ENCODE measurements at places on chromosomes 16 and 17.

DNA sequence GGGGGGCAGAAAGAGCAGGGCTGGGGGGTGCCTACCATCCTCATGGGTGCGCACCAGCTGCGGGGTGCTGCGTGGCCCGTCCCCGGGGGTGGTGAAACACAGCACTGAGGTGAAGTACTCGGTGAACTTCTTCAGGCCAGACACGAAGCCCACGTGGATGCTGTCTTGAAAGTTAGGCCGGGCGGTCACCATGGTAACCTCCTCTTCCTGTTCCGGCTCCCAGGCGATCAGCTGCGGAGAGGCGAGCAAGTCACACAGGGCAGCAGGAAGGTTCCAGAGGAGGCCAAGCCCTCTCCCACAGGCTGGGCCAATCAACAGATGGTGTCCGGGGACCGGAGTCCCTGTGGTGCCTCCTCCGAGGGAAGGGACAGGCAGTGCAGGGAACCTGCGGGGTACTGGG, 90.1 kb upstream of the CDC42EP4 start:
- no peak for DNase-seq

GRCh38 chr16:67822511-67822910, 15.8 kb downstream of the TSNAXIP1 start:
- DNase-seq: no peak

DNA sequence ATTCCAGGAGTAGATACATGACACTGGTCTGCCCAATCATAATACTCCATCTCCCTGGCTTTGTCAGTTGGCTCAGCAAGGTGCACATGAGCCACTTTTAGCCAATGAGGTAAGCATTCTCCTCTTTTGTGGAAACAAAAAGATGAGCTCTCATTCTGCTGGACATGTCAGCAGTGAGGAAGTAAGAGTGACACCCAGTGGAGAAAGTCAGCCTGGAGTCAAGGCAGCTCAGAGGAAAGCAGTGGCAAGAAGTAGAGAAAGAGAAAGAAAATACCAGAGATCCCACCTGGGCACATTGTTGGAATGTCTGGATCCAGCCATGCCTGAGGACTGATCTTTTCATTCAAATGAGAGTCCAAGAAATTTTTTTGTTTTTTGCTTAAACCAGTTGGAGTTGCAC, 496.9 kb upstream of the C16orf82 start:
- DNase-seq: no peak

GRCh38 chr17:57911834-57912673, 43.2 kb downstream of the CUEDC1 start:
- peak; percentile 48 for DNase-seq

GRCh38 chr17:83062818-83063671, 16.4 kb upstream of the METRNL start:
- no peak for DNase-seq

DNA sequence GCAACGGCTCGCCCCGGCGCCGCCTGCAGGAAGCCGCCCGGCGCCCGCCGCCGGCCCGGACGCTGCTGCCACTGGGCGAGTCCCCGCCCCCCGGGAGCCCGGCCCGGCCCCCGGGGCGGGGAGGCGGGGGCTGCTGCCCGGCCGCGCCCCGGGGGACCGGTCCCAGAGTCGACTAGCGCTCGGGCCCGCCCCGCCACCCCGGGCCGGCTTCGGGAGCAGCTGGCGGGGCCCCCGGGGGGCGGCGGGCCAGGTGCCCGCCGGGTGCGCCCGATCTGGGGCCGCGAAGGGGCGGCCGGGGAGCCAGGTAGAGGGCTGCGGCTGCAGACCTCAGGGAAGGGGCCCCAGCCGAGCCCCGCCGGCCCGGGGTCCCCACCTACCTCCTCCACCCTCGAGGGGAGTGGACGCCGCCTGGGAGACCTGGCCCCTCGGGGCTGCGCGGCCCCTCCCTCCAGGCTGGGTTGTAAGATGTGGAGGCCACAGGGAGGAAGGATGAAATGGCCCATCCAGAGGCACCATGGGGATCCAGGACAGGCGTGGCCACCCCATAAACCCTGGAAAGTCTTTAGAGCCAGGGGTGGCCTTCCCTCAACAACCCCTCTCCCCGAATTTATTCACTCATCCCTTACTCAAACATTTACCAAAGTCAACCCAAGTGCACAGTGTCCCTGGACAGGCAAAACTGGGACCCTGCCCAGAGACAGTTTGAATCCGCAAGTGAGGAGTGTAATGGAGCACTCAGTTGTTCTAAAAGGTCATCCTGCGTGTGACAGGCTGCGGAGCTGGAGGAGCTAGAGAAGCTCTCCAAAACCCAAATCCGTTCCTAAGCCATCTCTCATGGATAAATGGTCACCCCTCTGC, at the start of gene CDYL2:
CDYL2 (minus strand) TSS at position 73 of the 858 bp plus-strand sequence. CDS start 425 bp downstream, outside the sequence.
- DNase-seq: no peak

DNA sequence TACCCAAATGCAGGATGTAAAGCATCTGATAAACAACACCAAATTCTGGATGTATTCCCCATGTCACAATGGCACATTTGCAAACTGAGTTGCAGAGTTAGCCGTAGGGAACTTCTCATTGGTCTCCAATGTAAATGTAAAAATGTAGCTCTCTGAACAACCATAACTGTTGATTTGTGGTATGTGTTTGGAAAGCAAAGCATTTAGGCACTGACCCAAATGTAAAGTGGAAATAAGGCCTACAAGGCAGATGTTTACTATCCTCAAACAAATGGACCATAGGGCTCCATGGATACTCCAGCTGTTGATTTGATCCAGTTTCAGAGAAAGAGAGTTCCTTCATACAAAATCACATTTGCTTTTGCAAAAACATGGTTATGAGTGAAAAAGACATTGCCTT, 223.0 kb upstream of the ELAC2 start:
- no peak for DNase-seq

GRCh38 chr17:37179893-37180292, 195.9 kb upstream of the C17orf78 start:
- no peak for DNase-seq

GRCh38 chr17:22217135-22217534, 524.8 kb downstream of the KCNJ18 start:
- no peak for DNase-seq

GRCh38 chr17:82129095-82129494, 31.1 kb upstream of the FASN start:
- DNase-seq: no peak

DNA sequence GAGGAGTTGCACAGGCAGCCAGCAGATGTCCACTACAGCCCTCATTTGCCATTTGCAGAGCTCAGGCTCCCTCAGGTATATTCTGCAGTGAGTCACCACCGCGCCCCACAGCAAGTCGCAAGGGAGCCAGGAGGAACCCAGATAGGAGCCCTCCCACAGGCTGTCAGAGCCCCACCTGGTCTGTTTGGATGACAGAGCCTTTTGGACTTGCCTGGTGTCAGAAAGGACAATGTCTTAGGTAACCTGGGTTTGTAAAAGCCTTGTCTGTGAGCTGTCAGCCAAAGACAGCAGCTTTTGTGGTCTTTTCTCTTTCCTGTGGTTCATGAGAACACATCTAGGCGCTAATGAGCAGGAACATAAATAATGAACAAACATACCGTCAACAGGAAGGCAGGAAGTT, 70.9 kb downstream of the GNAO1 start:
- no peak for DNase-seq

Measured in NCI-H187 (cell line).